ENCODE measurements at places on chromosomes 2 and 18.

GRCh38 chr2:187050409-187050998 is 201.5 kb upstream of the ZSWIM2 start:
- DNase-seq = no peak

DNA sequence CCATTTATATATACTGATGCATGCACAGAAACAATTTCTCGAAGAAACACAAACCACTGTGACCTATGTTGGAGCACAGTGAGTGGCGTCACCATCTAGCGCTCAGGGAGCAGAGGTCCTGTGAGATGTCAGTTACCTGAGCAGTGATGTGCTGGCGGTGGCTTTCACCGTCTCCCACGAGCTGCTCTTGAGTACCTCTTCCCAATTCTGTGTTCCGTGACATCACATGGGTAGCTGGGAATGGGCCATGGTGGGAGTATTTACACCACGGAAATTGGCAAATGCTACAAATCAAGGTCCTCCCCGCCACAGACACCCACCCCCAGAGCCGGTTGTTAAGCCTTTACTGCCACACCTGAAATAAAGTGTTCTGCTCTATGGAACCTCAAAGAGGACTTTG is 24.4 kb downstream of the GBX2 start:
- no peak for DNase-seq

DNA sequence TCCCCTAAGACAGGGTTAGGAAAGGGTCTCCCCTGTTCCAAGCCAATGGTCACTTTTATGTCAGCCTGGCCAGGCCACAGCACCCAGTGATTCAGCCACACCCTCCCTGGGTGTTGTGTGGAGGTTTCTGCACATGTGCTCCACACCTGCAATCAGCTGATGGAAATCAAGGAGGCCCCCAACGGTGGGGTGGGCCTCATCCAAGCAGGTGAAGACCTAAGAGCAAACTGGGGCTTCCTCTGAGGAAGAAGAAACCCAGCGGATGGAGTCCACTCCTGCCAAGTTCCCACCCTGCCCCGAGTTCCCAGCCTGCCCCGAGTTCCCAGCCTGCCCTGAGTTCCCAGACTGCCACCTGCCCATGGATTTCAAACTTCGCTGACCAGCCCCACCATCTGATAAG is 55.4 kb downstream of the KIF1A start:
- DNase-seq = no peak

GRCh38 chr2:132923787-132924186 is 253.8 kb upstream of the LYPD1 start:
- DNase-seq = no peak

All from NCI-H2171 treated with DMSO at 0.1 percent for 48 hours (cell line).